GM19239 (cell line): ENCODE measurements at places on chromosomes 6 and 20.

DNA sequence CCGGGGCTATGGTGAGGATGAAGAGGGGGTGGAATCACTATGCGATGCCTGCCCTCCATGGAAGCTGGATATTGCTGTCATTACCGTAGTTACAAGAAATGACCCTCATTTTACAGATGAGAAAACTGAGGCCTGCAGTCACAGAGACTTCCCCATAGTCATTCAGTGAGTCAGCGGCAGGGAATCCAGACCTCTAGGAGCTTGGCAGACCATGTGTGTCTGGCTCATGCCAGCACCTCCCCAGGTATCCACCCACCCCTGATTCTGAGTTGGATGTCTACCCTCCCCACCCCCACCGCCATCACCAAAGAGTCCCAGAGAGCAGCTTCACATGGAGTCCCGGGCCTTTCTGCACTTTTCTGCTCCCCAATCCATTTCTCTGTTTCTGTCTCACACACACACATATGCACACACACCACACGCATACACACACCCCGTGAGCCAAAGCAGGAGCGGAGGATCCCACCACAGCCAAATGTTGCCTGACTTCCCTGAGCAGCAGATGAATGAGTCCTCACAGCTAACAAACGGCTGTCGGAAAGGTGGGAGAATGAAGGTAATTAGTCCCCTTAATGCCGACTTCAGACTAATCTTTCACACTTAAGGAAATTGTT lies 24.8 kb downstream of the CDH22 start:
- no peak for DNase-seq

- no peak for DNase-seq
Measured at GRCh38 chr6:14738933-14739332, 506.9 kb upstream of the JARID2 start.

GRCh38 chr6:99241905-99242534 lies 107.5 kb downstream of the FAXC start:
- DNase-seq: no peak

DNA sequence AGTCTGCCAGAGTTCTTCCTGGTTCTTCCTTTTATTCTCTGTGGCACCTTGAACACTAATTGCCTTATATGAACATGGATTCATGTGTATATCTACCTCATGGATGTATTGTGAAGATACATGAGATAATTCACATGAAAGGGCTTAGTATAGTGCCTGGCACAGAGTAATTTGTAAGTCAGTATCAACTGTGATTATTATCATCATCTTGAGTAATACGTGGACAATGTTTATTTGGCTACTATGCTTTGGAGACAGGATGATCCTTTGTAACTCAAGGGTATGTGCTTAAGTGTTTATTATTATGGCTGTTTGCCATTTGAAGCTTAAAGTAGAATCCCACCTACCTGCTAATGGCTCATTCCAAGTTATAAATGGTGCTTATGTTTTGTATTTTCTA lies 16.0 kb downstream of the DOP1A start:
- DNase-seq: no peak

GRCh38 chr6:8108031-8108660 lies 5.8 kb upstream of the EEF1E1 start:
- DNase-seq: no peak

DNA sequence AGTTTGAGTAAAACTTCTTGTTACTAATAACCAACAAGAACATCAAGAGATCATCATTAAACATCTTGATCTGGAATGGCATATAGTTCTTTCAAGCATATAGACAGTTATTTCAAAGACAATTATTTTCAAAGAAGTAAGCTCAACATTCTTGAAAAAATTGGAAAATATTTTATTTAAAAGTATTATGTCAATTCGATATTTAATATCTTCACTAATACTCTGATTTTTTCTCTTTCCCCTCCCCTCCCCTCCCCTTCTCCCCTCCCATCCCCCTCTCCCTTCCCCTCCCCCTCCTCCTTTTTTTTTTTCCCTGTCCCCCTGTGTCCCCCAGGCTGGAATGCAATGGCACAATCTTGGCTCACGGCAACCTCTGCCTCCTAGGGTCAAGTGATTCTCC lies 82.8 kb downstream of the SASH1 start:
- no peak for DNase-seq

DNA sequence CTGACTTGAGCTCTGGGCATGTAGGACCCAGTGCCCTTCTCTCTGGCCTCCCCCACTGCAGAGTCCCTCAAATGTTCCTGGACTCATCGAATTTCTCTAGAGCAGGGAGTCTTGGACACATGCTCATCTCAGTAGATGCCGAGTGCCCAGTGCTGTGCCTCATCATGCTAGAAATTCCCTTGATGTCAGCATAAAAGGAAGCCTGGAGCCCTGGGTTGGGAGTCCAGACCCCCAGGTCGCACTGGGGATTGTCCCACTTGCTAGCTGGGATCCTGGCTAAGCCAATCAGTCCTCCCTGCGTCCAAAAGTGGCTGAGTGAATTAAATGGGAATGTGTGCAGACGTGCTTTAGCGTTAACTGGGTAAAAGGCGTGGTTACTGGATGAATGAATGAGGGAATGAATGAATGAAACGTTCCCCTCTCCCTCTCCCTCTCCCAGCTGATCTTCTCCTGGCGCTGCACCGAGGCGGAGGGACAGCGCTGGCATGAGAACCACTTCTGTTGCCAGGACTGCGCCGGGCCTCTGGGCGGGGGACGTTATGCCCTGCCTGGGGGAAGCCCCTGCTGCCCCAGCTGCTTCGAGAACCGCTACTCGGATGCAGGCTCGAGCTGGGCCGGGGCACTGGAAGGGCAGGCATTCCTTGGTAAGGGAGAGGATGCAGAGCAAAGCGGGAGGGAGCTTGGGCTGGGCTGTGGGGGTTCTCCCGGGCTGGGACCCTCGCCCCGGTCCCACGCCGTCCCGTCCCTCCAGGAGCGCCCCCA lies 1.6 kb upstream of the TOMM6 start:
- no peak for DNase-seq

DNA sequence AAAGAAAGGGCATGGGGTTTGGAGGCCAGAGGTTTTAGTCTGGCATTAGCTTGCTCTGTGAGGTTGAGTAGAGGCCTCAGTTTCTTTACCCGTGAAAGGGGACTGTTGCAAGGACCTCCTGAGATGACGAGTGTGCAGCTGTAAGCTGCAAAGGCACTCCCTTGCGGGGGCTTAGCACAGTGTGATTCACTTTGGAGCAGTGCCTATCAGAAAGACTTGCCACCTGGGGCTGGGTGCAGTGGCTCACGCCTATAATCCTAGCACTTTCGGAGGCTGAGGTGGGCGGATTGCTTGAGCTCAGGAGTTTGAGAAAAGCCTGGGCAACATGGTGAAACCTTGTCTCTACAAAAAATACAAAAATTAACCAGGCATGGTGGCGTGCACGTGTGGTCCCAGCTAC lies 7.5 kb upstream of the BAK1 start:
- DNase-seq: no peak

DNA sequence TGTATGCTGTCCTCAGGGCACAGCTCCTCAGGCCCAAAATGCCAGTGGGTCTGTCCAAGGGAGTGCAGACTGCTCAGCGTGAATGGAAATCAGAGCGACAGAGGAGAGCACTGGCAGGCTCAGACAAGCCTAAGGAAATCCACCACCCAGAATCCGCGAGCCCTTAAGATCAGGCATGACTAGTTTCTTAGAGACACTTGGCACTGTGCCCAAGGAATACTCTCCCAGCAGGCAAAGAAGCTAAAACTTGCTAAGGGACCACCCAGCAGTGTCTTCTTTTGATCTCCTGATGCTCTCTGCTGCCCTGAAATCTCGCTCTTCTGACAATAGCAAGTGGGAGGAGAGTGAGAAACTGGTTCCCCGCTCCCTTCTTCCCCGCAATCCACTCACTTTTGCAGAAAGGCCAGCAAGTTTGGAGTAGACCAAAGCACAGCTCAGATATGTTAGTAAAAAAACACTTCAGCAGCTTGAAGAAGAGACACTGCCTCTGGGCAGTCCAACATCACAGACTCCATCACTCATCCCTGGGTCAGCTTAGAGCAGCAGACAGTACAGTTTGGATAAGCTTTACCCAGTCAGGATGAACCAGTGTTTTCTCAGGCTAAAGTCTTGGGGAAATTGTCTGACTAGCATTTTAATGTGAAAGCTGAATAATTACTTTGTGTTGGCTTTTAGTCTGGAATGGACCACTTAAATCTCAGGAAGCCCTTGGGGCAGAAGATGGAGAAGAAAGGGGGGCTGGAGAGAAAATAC lies 32.4 kb downstream of the TRAF3IP2 start:
- no peak for DNase-seq

GRCh38 chr6:3455147-3455568 lies 1.7 kb downstream of the SLC22A23 start:
- DNase-seq: no peak

GRCh38 chr20:40305303-40305702 lies 383.7 kb downstream of the MAFB start:
- DNase-seq: no peak

DNA sequence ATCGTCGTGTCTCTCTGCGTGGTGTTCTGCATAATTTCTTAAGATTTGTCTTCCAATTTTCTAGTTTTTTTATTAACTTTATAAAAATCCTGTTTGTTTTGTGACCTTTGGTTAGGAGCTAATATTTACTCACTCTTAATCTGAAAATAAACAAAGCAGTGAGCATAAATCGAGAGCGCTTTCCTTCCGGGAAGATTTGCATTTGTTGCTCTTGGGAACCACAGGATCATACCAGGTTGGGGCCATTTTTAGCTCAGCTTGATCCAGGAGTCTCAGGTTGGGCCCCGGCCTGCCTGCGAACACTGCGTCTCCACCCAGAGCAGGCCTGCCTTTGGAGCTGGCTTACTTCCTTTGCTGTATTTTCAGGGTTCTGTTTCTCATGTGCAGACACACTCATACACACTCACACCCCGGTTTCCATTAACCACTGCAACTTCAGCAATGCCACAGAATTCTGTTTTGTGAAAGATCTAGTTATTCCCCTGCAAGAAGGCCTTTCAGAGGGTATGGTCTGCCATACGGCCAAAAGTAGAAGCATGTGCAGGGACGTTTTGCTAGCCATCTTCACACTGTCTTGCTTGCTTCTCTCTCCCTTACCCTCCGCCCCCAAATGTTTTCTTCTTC lies 17.3 kb downstream of the BPHL start:
- DNase-seq: no peak

DNA sequence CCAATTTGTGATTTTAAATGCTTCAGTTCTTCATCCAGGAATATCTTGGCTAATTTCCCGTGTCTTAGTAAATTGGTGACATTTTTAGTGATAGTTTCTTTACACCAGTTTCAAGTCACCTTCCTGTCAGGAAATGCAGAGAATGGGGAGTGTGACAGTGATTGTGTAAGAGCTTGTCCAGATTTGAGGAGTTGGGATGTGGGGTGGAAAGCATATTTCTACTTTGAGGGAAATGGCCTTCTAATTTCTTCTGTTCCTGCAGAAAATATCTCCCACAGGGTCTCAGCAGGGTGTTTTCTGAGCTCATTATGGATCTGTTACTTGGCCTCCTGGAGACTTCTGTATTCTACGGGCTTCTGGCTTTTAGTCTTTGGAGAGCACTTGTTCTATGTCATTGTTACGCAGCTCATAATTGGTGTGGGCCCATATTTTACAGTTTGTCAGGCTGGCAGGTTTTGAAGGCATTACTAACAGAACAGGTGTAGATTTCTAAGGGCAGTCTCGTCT lies 65.6 kb downstream of the TMEM200A start:
- DNase-seq: no peak

GRCh38 chr6:11317885-11318771 lies 85.7 kb upstream of the NEDD9 start:
- no peak for DNase-seq

DNA sequence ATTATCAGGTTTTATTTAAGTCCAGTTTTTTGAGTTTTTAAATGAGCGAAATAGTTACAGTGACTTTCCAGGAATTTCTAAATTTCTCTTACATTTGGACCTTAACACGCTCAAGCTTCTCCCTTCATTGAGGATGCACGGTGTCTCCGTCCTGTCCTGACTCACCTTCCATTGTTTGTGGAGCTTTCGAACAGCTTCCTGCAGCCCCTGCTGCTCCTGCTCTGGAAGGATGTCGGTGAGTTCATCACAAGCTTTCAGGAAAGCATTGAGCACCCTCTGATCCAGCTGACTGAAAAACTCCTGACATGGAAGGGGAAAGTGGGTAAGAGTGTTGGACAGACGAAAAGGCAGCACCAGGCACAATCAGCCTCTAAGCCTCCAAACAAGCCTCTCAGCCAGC lies 183.7 kb downstream of the SYNE1 start:
- no peak for DNase-seq

DNA sequence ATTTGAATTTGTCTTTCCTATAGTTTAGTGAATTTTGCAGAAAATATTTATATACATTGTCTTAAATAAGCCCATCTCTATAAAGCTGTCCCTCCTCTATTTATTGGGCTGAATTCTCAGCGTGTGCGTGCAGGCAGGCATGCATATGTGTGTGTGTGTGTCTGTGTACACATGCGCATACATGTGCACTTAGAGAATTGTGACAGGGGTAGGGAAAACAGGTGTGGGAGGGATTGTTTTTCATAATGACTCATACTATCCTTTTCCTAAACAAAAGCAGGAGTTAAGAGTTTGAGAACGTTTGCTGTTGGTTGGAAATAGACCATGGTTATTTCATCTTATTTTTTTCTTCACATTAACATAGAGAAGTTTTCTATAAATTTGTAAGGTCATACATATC lies 43.4 kb upstream of the FABP7 start:
- no peak for DNase-seq

- DNase-seq: no peak
Measured at GRCh38 chr20:1468117-1468624, 1.5 kb upstream of the NSFL1C start.

DNA sequence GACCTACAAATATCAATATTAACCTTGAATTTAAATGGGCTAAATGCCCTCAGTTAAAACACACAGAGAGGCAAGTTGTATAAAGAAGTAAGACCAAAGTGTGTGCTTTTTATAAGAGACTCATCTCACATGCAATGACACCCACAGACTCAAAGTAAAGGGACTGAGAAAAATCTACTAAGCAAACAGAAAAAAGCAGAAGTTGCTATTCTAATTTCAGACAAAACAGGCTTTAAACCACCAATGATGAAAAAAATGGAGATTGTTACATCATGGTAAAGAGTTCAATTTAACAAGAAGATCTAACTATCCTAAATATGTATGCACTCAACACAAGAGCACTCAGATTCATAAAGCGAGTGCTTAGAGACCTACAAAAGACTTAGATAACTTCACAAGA lies 741.9 kb upstream of the MARCKS start:
- no peak for DNase-seq

- no peak for DNase-seq
Measured at GRCh38 chr6:51626391-51626790, 461.0 kb downstream of the PKHD1 start.

GRCh38 chr6:41475164-41475563 lies 71.0 kb upstream of the FOXP4 start:
- no peak for DNase-seq

DNA sequence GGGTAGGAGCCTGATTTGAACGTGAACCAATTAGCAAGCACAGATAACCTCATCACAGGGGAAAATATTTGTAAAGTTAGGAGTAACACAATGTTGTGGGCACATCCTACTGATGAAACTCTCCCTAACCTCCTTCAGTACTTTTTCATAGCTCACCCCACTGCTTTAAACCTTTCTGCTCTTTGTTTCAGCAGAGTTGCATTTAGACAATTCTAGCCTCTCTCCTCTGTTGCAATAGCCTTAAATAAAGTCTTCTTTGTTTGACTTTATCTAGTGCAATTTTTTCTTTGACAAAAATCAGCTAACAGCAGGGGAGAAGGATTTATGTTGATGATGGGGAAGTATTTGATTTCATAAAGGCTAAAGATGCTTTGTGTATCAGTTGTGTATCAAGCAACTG lies 14.1 kb downstream of the C6orf141 start:
- no peak for DNase-seq
